ENCODE measurements at places on chromosomes 7 and 10.

- DNase-seq, result no peak
Measured at GRCh38 chr10:59894114-59894513, 12.2 kb downstream of the CCDC6 start.

GRCh38 chr10:79078367-79079053 lies 9.7 kb downstream of the ZMIZ1 start:
- DNase-seq, result no peak

GRCh38 chr7:102843850-102844249 lies 69.0 kb upstream of the LRRC17 start:
- DNase-seq, result no peak

DNA sequence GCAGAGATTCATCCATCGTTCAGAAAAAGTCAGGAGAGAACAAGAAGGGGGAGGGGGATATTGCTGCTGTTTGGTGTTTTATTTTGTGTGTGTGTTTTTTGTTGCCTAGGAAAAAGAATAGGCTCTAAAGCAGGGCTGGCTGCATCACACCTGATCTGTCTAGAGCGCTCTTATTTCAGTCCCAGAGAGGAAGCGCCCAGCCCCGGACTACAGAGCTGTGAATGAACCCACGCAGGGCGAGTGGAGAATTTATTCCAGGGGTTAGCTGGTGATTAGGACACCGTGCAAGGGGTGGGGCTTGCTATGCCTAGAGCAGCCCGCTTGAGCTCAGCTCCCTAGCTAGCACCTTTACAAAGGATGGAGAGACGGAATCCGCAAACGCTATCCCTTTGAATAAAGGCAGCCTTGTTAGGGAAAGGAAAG lies 621 bp upstream of the FAM13C start:
- no peak for DNase-seq

DNA sequence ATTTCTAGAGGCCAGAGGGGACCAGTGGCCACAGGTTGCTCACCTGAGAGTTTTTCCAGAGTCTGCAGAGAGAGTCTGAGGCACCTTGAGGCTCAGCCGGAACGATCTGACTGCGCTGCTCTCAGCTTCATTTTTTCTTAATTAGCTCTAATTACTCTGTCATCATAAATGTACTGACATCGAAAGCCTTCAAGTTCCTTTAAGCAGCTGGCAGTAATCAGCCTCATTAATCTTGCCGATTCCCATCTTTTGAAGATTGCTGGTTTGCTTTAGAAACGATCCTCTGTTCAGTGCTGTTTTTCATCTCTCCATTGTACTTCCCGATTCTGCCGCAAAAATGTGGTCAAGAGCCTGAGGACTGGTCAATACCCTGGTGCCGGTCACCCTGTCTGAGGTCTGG lies 454.7 kb downstream of the TYW1 start:
- DNase-seq, result no peak

- DNase-seq, result no peak
Measured at GRCh38 chr7:37289367-37289766, 159.3 kb downstream of the ELMO1 start.

DNA sequence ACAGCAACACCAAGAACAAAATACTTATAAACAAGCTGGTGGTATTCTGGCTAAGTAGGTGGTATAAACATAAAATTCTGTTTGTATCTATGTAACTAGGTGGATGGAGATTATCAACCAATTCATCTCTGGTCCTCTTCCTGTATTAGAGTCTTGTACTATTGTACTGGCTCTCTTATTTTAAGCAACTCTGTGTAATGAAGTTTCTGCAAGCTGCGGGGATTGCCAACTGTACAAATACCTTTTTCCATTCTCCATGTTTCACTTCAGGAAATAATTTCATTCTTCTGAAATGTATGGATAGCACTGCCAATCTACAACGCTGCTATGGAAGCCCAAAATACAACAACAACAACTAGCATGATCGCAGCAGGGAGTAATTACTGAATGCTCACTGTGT lies 44.8 kb downstream of the JAZF1 start:
- no peak for DNase-seq

GRCh38 chr10:103720328-103720963 lies 134.9 kb downstream of the SH3PXD2A start:
- no peak for DNase-seq

DNA sequence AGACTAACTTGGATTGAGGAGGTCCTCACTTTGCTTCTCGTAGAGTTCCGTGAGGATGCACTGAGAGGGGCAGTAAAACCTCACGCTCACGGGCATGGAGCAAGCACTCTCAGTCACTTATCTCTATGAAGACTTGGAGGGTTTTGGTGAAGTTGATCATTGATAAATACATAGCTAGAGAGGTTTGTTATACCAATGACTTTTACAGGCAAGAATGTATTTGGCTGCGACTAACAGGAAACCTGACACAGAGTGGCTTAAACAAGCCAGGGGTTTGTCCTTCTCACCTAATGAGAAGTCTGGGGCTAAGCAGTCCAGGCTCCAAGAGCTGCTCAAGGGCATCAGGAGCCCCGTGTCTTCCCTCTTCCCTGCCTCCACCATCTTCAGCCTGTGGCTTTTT lies 6.1 kb downstream of the BICC1 start:
- no peak for DNase-seq

- DNase-seq, result no peak
Measured at GRCh38 chr7:31991846-31992245, 78.4 kb downstream of the PDE1C start.

- no peak for DNase-seq
Measured at GRCh38 chr7:20681258-20681882, 65.9 kb downstream of the ABCB5 start.

DNA sequence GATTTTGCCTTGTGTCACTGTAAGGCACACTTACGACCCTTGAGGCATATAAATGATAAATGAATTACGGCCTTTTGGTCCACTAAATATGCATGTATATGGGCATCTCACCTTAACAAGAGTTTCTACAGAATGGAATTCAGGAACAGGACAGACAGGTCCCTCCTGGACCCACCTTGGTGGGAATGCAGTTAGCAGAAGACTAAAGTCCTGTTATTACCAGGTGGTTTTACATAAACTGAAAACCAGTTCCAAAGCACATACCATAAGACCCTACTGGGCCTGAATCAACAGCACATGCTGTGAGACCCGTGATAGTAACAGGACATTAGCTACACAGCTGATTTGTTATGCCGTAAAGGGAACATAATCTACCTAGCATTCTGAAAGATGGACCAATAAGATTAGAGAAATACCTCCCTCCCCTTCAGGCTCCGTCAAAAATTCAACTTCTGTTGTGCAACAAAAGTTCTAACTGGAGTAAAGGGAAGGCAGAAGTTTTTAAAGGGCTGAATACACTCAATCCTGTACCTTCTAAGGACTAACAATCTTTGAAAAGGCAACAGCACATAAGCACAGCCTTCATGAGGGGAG lies 24.0 kb downstream of the LAMB1 start:
- no peak for DNase-seq

DNA sequence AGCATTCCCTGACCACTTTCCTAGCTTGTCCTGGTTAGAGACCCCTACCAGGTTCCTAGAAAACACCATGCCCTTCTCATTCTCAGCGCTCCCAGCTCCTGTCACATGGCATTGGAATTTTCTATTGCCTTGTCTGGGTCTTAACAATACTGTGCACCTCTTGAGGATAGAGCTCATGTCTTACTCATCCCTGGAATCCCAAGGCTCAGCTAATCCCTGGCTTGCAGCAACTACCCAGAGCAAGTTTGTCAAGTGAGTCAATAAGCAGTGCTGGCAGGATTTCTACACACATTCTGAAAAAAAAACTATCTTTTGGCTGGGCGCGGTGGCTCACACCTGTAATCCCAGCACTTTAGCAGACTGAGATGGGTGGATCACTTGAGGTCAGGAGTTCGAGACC lies 11.7 kb upstream of the PRDX3 start:
- no peak for DNase-seq

DNA sequence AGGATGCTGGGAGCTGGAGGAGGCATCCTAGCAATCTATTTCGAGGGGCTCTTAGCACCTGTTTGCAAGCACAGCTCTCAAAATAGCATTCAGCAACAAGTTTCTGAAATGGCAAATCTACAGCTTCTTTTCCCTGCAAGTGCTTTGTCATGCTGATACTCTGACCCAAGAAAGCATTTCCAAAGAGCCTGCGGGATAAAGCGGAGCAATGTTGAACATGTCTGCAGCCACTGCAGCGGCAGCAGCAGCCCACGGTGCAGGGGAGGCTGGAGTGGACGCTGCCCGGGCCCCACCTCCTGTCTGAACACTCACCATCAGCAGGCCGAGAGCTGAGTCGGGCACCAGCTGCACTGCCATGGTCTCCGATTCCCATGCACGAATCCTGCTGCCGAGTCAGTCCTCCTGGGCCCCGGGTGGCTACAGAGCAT lies 964 bp downstream of the FRMD4A start:
- DNase-seq, result no peak

DNA sequence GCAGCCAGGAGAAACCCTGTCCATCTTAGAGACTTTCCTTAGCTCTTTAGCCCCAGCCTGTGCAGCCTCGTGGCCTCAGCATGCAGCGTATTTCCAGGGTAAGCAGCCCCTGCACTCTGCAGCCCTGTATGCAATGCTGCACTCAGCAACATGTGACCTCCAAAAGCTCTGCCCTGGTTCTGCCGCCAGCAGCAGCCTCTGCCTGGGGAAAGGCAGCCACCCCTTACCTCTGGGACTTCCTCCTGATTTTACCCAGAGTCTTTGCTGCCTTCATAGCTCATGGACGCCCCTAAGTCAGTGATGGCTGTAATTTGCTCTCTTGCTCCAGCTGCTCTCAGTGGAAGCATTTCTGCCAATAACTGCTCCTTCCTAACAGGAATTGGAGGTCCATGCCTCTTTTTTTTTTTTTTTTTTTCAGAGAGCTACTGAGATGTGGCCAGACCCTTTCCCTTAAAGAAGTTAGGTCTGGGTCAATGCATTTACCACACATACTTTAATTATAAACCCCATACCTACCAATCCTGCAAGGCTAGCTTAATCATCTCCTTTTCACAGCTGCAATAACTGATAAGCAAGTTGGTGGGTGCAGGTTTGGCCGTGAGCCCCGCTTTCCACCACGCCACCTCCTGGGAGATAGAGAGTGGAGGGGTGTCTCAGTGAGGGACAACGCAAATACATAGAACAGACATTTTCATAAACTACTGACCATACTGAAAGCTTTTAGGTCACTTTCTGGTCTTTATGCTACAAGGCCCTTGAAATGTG lies 71.7 kb downstream of the RAMP3 start:
- DNase-seq, result no peak

DNA sequence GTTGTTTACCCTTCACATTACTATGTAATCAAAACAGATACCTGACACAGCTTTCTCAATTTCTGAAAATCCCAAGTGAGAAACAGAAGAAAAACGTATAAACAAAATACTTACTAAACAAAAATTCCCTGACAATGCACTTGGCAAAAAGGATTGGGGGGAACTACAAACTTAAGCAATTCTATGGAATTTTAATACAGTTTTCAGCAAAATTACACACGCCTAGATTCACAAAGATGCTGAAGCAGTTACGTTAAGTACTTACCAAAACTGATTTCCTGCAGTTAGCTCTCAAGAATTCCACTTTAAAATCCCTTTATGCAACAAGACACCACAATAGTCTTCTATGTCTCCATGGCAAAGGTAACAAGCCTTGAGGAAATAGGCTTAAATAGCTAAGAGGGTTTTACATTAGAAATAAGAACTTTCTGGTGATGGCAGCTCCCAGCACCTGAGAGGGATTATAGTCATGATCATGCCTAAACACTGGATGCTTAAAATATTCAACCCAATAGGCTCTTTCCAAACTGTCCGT lies 10.8 kb downstream of the TOMM7 start:
- DNase-seq, result no peak

GRCh38 chr10:129939416-129940275 lies 24.4 kb downstream of the EBF3 start:
- no peak for DNase-seq

- no peak for DNase-seq
Measured at GRCh38 chr10:91415816-91416215, 5.7 kb downstream of the HECTD2 start.

DNA sequence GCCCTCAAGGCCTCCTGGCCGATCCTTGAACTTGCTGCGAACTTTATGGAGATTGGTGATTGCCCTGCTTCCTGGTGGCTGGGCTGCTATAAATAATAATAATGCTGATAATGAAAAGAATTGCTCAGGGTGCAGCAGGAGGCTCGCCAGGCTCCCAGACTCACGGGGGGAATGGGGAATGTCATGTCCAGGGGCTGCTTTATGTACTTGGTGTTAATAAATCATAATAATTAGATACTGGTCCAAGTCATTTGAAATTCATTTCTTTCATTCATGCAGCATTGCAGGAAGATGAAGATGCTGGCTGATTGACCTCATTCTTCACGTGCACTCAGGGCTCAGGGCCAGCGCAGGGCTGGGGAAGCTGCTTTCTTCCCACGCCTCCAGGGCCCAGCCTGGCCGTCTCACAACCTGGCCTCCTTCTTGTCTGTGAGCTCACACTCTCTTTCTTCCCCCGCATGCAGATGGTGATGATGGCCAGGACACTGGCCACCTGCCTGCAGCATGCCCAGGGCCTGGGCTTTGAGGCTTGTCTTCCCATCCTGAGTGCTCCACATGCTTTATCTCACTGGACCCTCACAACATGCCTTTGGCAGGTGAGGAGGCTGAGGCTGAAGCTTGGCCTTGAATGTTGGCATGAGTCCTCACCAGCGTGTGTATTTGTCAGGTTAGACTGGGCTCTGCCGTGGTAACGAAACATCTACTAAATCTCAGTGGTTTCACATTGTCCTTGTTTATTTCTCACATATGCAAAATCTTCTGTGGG lies 138.4 kb upstream of the TNS3 start:
- DNase-seq, result no peak

DNA sequence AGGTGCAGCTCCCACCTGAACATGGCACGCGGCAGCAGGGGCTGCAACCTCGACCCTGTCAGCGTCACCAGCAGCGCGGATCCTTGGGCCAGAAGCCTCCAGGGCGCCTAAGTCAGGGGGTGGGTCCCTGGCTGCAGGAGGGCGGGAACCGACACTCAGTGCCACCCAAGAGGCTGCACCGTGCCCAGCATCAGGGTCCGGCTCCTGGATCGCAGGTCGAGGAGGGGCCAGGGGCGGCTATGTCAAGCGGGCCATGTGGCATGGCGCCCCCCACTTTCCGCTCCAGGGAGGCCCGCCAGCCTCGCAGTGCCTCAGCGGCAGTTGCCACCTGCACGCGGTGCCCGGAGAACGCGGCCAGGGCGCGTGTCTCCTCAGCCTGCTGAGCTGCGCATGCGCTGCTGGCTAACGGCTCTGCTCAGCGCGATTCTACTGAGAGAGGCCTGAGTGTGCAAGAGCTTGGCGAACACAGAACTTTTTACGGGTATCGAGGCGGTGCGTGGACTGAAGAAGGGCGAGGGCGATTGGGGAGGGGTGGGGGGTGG lies at the start of gene ANKRD30A:
TSS of gene ANKRD30A (plus strand) at position 408 of the 542 bp plus-strand sequence. CDS start 190 bp downstream, outside the sequence.
- no peak for DNase-seq

Measured in GM18507 (cell line).